ENCODE measurements at places on chromosomes 6 and 20. TPM values are rescaled to one million over a fixed set of nuclear protein-coding genes. Genes with fewer than 3 reads are reported as not detected.

DNA sequence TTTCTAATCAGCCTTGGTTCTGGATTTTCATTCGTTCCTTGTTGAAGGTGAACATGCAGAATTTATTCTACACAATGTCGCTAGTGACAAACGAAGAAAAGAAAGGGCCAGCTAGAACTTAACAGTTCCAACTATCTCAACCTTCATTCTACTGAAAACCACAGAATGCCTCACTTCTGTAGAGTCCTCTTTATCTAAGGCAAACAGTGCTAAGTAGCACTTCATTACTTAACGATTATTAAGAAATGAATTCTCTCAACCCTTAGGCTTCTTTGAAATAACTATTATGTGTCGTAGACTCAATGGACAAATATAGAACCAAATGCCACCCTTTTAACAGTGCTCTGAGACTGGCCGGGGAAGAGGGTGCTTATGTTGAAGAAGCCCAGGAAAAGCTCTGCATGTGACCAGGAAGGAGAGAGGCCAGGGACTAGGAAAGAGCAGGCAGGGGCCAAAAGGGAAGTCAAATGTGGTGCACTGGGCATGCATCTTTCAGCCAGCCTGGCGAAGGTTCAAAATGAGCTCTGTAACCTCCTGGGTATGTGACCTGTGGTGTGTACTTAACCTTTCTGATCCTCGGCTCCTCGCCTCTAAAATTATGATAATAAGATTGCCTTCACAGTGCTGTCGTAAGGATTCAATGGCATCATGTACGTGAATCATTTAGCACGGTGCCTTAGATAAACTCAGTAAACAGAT lies 55.4 kb upstream of the BMP2 start:
- H3K27ac ChIP-seq = peak overlapping the region; percentile 63

- H3K27ac ChIP-seq = no peak overlapping the region
- no peaks in the 10 kb centered on the region for H3K36me3 ChIP-seq
- no peaks in the 10 kb centered on the region for H3K4me1 ChIP-seq
Measured at GRCh38 chr6:113320653-113321052, 536.5 kb upstream of the MARCKS start.

DNA sequence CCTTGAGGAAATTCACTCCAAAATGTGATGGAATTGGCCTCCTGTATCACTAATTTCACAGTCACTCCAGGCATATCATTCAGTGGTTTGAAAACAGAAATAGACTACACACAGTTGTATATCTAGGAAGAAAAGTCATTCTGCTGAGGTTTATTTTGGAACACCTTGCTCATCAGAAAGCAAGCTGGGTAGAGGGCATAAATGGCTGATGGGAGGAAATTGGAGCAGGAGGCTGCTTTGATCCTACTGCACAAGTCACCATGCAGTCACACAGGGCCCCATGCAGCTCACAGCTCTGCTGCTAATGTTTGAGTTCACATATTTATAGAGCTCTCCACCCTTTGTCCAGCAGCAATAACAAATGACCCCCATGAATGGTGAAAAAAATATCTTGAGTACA lies 12.3 kb downstream of the NHLRC1 start:
- H3K27ac ChIP-seq = no peak overlapping the region

DNA sequence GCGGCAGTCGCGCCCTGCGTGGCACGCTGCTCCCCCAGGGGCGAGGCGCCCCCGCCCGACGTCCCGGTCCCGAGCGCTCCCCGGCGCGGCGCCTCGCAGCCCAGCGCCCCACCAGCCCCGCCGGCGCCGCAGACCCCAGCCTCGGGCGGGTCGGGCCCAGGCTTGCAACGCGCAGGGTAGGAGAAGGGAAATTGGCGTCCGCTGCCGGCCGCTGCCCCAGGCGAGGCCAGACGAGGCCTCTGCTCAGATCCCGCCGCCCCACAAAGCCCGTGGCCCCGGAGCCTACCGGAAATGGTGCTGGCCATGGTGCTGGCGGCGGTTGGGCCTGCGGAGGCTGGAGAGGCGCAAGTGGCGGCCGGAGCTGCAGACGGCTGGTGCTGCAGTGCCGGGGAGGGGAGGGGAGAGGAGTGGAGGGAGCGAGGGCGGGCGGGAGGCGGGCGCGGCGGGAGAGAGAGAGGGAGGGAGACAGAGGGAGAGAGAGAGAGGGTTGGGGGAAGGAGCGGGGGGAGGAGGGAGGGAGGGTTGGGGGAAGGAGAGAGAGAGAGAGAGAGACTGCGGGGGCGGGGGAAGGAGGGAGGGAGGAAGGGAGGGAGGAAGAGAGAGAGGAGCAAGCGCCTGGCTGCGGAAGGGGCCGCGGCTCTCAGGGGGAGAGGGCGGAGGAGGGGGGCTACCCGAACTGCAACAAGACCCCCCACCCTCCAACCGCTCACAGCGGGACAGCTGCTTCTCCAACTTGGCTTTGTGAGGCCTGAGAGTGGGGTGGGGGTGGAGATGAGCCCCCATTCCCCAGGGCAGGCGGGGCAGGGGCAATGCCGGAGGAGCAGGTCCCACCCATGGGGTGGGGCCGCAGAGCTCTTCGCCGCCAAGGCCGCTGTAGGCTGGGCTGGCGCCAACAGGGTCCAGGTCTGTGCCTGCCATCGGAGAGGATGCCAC lies at the start of gene STMN3:
Gene STMN3, minus strand, starts transcription at position 384 of the 933 bp plus-strand sequence. Its CDS starts 79 bp downstream, at position 305.
- H3K36me3 ChIP-seq = no peaks in the 10 kb centered on the region
- H3K27ac ChIP-seq = peak within 1 kb of the TSS; percentile 46
- H3K4me3 ChIP-seq = peak within 1 kb of the TSS; percentile 73
- peaks cover 36% of the 10 kb centered on the region for H3K4me1 ChIP-seq
- peaks cover 12% of the 10 kb centered on the region for H3K27me3 ChIP-seq

DNA sequence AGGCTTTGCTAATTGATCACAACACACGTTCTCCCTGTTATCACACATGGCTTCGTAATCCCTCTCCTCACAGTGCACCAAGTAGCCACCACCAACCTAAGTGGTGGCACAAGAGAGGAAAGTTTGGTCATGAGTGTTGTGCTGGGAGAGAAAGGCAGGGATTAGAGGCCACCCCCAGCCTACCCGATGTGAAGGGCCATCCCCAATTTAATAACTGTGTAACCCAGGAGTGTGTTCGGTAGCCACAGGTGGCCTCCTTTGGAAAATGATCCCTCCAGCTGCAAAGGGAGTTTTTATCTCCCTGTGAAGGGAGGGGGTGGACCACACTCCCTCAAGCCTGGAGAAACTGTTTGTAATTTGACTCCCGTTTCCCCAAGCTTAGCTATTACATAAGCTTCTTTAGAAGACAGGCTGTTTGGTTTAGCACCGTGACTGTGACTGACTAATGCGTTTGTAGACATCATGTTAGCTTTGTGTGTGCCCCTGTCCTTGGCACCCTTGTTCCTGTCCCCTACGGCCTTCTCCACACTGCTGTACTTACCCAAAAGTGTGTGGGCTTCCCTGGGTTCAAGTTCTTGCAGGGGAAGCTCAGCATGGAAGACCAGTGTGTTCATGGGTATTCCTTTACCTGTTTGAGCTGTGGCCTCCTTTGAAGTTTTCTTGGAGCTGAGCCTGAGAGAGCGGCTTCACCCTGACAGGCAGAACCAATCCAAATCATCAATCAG lies 20.6 kb downstream of the PPP1R16B start:
- H3K4me3 ChIP-seq = no peak overlapping the region
- no peak overlapping the region for H3K27ac ChIP-seq
- peaks cover 20% of the 10 kb centered on the region for H3K4me1 ChIP-seq
- DNase-seq = no peak

The RSPH3 gene
- 18.5 TPM for total RNA-seq

DNA sequence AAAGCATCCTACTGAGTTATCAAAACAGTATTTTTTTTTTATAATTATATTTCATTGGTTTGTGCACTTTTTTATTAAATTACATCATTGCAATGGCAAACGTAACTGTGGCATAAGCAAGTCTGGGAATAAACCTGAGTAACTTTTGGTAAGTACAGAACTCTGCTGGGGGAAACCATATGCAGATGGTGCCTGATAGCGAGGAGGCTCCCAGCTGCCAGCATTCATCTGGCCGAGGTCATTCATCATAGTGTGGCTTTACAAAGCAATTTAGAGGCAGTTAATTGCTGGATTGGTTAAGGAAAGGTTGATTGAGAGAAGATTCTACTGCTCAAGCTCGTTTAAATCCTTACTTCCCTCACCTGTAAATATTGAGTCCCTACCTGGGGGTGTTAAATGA lies 52.6 kb downstream of the HECA start:
- H3K36me3 ChIP-seq = no peaks in the 10 kb centered on the region
- no peak for DNase-seq
- H3K27ac ChIP-seq = no peak overlapping the region
- no peak overlapping the region for H3K4me3 ChIP-seq
- no peaks in the 10 kb centered on the region for H3K4me1 ChIP-seq

The NOTCH4 gene
- total RNA-seq = 27.0 TPM

The PRSS16 gene
- 15.5 TPM for total RNA-seq

GRCh38 chr20:1802385-1803060 lies 92.7 kb upstream of the SIRPA start:
- peak; percentile 73 for DNase-seq
- H3K27ac ChIP-seq = peak overlapping the region; percentile 89
- peaks cover 18% of the 10 kb centered on the region for H3K4me1 ChIP-seq
- H3K36me3 ChIP-seq = no peaks in the 10 kb centered on the region

The SLC35B3 gene
- total RNA-seq = 17.8 TPM

Data from upper lobe of left lung (tissue), 6 donors.